Occipital lobe (tissue), 3 donors: ENCODE measurements at places on chromosomes 3 and 15. TPM values are rescaled to one million over a fixed set of nuclear protein-coding genes. Genes with fewer than 3 reads are reported as not detected.

NXPE3 gene
- total RNA-seq, result 21.1 TPM

ALCAM gene
- 119 TPM for total RNA-seq

DNA sequence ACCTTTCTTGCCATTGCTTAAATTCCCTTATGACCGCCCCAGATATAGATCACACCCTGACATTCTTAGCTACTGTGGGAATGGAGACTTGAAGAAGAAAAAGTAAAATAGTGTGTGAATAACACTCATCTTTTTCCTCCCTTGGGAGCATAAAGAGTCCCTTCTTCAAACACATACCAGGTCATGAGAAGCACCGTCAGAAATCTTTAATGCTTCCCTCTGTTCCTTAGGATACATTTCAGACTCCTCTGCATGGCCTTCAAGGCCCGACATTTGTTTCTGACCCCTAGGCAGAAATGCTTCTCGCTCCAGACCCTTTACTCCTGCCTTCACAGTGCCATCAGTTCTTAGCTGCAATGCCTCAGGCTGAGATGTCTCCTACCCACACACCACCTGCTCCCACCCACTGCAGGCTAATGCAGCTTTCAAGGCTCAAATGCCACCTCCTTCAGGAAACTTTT lies 143.8 kb upstream of the IL12A start:
- no peak for DNase-seq

DNA sequence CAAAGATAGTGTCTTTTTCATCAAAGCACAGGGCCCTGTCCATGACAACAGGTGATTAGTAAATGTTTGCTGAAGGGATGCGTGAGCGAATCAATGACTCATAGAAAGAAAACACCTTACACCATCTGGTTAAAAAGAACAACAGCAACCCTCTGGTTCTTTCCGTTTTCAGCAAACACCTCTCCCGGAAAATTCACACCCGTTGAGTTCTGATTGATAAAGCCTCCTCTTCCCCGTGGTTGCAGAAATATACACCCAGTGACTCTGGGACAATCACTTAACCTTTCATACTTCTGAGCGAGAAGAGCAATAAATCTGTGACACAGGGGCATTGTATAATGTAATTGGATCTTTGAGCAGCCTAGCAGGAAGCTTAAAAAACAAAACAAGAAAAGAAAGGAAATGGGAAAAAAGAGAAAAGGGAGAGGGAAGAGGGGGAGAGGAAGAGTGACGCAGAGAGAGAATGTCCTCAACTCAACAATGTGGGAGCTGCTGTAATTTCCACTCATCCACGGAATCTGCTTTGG lies 37.6 kb downstream of the ADAMTS9 start:
- no peak for DNase-seq

- no peak for DNase-seq
These were observed 556.2 kb upstream of the CFAP20DC start for GRCh38 chr3:59605944-59606534.

DNA sequence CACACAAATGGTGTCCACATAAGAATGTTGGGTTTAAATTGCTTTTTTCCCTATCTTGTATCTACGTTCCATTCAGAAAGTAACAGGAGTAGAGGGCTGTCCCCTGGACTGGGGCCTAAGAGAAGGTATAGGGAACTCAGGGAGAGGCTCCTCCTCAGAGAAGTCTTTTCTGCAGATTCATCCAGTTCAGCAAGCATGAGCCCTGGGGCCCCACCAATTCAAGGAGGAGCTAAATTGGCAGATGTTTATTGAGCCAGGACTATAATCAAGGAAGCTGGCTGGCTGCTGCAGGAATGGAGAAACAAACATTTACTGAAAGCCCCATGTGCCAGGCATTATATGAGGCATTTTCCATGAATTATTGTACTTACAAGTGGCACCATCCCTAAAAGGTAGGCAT lies 22.1 kb upstream of the LARS2 start:
- no peak for DNase-seq

DNA sequence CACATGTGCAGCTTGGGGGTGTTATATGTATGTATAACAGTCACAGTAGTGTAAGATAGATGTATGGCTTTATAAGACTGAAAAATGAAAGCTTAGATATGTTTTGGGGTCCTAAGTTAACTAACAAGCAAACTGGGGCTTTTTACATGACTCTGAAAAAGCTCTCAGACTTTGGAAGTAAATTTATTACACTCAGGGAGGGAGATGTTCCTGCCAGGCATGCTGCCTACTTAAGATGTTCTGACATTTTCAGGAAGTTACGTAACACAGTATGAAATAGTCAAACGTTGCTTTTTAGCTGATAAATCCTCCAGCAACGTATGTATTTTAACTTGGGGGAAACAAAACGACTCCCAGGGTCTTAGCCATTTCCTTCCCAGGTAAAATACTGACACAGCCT lies 1.7 kb upstream of the IFT57 start:
- no peak for DNase-seq

GRCh38 chr3:155753038-155753639 lies 8.3 kb upstream of the PLCH1 start:
- DNase-seq, result no peak

GPR160 gene
- 2.5 TPM for total RNA-seq
